Sciatic nerve (tissue), 2 donors: ENCODE measurements at places on chromosomes 7 and 10. TPM values are rescaled to one million over a fixed set of nuclear protein-coding genes. Genes with fewer than 3 reads are reported as not detected.

- DNase-seq: no peak
Measured at GRCh38 chr10:33937036-33937730, 602.7 kb upstream of the NRP1 start.

DNA sequence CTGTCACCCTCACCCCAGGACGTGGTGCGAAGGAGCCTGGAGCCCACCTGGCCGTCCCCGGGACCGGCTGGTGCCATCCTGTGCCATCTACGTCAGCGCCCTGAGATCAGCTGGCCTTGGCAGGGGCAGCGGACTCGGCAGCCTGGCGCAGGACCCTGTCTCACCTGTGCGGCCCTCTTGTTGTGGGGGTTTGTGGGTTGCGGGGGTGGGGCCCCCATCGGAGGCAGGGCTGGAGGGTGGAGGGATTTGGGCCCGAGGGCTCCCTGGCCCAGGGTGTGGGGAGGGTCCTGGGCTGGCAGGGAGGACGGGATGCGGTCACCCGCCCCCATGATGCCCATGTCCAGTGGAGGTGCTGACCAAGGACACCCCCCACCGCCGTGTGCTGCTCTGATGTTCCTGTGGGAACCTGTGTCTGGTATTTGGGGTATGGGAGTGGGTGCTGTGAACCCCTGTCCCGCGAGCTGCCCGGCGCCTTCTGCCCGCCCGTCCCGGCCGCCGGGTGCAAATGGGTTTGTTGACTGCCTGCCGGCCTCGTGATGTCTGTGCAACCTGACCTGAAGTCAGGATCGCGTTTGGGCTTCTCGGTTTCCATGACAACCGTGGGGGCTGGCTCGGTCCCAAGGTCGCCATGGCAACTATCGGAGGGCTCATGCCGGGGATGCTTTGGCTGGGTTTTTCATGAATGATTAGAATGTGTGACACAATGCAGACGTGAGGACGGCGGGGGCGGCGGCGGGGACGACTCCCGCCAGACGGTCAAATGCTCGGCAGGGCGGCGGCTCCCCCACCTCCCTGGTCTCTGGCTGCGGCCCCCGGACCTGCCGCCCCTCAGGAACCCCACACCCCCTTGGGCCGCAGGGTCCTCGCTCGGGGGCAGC lies 7.3 kb downstream of the MAFK start:
- peak; percentile 96 for DNase-seq

The TMEM196 gene
- total RNA-seq: not detected

The RBM20 gene
- total RNA-seq: 0.67 TPM
